Stomach (tissue), 19 donors: ENCODE measurements at places on chromosomes 11 and 22. TPM values are rescaled to one million over a fixed set of nuclear protein-coding genes. Genes with fewer than 3 reads are reported as not detected.
A peak's percentile ranks its signal among the peaks of the same experiment; 100 is the strongest.

PRG3 gene
- not detected for total RNA-seq

RAB36 gene
- total RNA-seq = 1.4 TPM

PANX3 gene
- total RNA-seq = not detected

GPR152 gene
- total RNA-seq = not detected

GRCh38 chr11:19873730-19874129 lies 161.1 kb downstream of the NAV2 start:
- no peaks in the 10 kb centered on the region for H3K27me3 ChIP-seq
- no peak overlapping the region for H3K27ac ChIP-seq
- no peaks in the 10 kb centered on the region for H3K36me3 ChIP-seq
- DNase-seq = no peak
- H3K4me1 ChIP-seq = peaks cover 17% of the 10 kb centered on the region

DNA sequence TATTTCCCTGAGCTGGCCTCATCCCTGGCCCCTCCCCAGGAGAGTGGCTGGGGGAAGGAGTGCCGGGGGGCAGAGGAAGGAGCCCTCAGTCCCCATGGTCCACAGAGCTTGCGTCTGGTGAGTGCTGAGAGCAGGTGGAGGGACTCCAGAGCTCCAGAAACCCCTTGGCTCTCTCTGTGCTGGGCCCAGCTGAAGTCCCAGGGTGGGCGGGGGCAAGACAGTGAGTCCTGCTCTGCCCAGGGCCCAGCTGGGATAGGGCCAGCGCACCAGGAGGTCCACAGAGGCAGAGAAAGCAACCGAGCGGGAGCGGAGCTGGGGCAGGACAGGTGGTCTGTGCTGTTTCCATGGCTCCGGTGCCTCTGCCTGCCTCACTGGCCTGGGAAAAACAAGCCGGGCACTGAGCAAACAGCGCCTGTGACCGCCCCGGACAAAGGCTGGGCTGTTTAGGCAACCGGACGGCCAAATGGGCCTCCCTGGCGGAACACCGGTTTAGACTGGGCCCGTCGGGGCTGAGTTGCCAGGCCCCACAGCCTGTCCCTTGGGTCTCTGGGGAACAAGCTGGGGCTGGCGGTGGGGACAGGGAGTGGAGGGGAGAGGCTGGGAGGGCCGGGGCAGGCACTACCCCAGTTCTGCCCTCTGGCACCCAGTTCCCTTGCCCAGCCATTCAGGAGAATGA lies 34.1 kb upstream of the WNT7B start:
- no peaks in the 10 kb centered on the region for H3K36me3 ChIP-seq
- peaks cover 40% of the 10 kb centered on the region for H3K4me1 ChIP-seq
- H3K27me3 ChIP-seq = no peaks in the 10 kb centered on the region
- no peak overlapping the region for H3K4me3 ChIP-seq
- peak; percentile 85 for DNase-seq
- peak overlapping the region; percentile 98 for H3K27ac ChIP-seq

DNA sequence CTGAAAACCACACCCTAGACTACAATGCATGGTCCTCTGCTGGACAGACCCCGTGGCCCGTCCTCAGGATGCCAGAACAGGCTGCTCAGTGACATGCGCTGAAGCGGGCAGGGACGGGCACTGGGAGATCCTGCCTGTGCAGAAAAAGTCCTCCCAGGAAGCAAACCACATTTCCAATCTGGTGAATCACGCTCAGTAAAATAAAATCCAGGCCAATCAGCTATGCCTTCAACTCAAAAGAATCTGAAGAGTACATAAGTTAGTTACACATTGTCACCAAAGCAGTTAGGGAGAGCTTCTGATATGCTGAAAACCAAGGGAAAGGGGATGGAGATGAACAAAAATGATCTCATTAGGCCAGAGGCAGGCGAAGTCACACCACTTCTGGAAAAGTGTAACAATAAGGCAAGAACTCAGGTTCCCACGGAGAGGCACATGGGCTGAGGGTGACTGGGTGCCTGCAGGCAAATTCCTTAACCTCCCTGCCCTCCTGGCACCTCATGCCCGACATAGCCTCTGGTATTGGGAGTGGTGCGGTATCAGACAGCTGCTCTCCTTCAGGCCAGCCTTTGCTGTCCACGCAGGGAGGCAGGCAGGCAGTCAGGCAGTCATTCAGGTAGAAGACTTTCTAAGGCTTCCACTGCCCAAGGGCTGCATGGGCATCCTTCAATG lies 66.4 kb downstream of the APOL5 start:
- no peaks in the 10 kb centered on the region for H3K4me1 ChIP-seq
- DNase-seq = no peak
- no peak overlapping the region for H3K4me3 ChIP-seq
- no peak overlapping the region for H3K27ac ChIP-seq

GRCh38 chr22:17853073-17853472 lies 78.8 kb upstream of the BID start:
- H3K4me3 ChIP-seq = no peak overlapping the region
- peaks cover 16% of the 10 kb centered on the region for H3K36me3 ChIP-seq
- H3K4me1 ChIP-seq = peaks cover 21% of the 10 kb centered on the region

DNA sequence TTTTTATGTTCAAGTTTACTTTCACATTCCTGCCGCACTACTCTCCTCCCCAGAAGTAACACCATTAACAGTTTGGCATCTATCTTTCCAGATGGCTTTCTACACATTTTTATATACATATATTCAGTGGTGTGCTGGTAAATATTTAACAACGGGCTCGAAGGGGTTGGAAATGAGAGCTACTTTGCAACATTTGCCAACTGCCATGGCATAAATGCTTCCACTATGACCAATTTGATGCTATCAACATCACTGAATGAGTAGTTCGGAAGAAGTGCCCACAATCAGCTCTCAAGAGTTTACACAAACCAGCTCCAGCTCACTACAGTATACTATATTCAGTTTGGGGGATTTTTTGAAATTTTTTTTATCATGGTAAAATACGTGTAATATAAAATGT lies 55.2 kb downstream of the RELT start:
- no peak overlapping the region for H3K4me3 ChIP-seq
- H3K27ac ChIP-seq = no peak overlapping the region
- peaks cover 9% of the 10 kb centered on the region for H3K36me3 ChIP-seq
- no peaks in the 10 kb centered on the region for H3K27me3 ChIP-seq

GRCh38 chr22:27682437-27682836 lies 119.1 kb downstream of the MN1 start:
- H3K36me3 ChIP-seq = no peaks in the 10 kb centered on the region
- H3K27me3 ChIP-seq = no peaks in the 10 kb centered on the region
- H3K27ac ChIP-seq = no peak overlapping the region

GRCh38 chr11:12377824-12378593 lies 638 bp downstream of the PARVA start:
- peaks cover 42% of the 10 kb centered on the region for H3K4me1 ChIP-seq
- peaks cover 4% of the 10 kb centered on the region for H3K36me3 ChIP-seq
- peak; percentile 90 for DNase-seq
- H3K27ac ChIP-seq = peak overlapping the region; percentile 98
- no peaks in the 10 kb centered on the region for H3K27me3 ChIP-seq
- peak overlapping the region; percentile 49 for H3K4me3 ChIP-seq

- no peak for DNase-seq
- no peaks in the 10 kb centered on the region for H3K27me3 ChIP-seq
- H3K4me1 ChIP-seq = peaks cover 25% of the 10 kb centered on the region
- H3K36me3 ChIP-seq = peaks cover 92% of the 10 kb centered on the region
These were observed 25.1 kb downstream of the RPL27A start for GRCh38 chr11:8707541-8708191.
